ENCODE measurements at places on chromosomes 2 and 18. TPM values are rescaled to one million over a fixed set of nuclear protein-coding genes. Genes with fewer than 3 reads are reported as not detected.

Gene IL1F10
- not detected for total RNA-seq

Gene L3MBTL4
- 7.0 TPM for total RNA-seq

Gene SERPINB11
- total RNA-seq: not detected

Gene SERPINB3
- total RNA-seq: 0.40 TPM

Gene C2orf80
- not detected for total RNA-seq
